ENCODE measurements at places on chromosomes 1 and 21. TPM values are rescaled to one million over a fixed set of nuclear protein-coding genes. Genes with fewer than 3 reads are reported as not detected.

- no peak for DNase-seq
Observed at GRCh38 chr21:33028287-33028670, 2.5 kb downstream of the OLIG2 start.

GRCh38 chr1:72516264-72516663, 233.9 kb upstream of the NEGR1 start:
- DNase-seq: no peak

- no peak for DNase-seq
Observed at GRCh38 chr1:59218521-59219236, 78.2 kb upstream of the FGGY start.

GRCh38 chr21:19553919-19554615, 1150.5 kb upstream of the TMPRSS15 start:
- DNase-seq: no peak

GRCh38 chr1:228198977-228199590, 8.8 kb upstream of the OBSCN start:
- no peak for DNase-seq

DNA sequence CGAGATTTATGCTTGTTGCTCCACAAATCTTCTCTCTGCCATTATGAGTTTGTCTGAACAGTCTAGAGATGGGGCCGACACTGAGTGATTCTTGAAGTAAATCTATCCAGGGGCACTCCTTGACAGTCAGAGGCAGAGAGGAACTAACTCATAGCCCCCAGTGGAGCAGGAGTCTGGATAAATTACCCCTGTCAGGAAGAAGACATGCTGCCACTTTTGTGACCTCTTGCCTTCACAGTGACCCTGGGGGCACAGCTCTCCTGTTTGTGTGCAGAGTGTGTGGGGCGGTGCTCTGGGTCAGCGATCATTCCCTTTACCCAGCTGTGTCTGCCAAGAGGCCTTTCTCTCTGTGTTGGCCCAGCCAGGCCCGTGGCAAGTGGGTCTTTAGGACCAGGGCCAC, 29.5 kb downstream of the PEX14 start:
- DNase-seq: no peak

GRCh38 chr1:223189903-223190724, 47.1 kb upstream of the TLR5 start:
- DNase-seq: no peak

GRCh38 chr1:225366018-225366417, 61.8 kb downstream of the LBR start:
- DNase-seq: no peak

DNA sequence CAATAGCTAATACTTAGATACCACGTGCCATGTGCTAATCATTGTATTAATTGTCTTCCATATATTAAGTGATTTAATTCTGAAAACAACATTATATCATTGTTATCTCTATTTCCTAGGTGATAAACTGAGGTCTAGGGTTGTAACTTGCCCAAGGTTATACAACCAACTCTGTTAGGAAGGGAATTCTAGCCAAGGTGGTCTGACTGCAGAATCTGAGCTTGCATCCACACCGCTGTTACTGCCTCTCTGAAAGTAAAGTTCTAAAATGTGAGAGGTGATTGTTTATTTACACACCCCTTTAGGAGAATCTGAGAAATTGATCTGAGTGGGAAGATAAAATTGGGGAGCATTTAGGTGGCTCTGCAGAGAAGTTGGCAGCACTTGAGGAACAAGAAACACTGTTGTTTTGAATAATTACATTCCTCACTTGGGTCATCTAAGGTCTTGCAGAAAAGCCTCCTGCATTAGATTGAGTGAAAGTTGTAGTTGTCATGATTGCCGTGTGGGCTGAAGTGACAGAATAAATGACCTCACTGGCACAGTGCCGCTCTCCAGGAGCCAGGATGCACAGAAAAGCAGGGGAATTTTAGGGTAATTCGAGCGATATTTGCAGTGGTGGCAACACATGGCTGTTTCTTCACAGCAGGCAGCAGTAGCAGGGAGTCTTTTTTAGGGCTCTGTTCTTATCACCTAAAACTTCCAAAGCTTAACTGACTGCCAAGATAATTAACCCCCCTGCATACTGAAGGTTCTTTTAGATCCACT, 121.7 kb downstream of the ADGRL4 start:
- no peak for DNase-seq

- DNase-seq: no peak
Observed at GRCh38 chr1:108878678-108879077, 1.9 kb downstream of the GPSM2 start.

DNA sequence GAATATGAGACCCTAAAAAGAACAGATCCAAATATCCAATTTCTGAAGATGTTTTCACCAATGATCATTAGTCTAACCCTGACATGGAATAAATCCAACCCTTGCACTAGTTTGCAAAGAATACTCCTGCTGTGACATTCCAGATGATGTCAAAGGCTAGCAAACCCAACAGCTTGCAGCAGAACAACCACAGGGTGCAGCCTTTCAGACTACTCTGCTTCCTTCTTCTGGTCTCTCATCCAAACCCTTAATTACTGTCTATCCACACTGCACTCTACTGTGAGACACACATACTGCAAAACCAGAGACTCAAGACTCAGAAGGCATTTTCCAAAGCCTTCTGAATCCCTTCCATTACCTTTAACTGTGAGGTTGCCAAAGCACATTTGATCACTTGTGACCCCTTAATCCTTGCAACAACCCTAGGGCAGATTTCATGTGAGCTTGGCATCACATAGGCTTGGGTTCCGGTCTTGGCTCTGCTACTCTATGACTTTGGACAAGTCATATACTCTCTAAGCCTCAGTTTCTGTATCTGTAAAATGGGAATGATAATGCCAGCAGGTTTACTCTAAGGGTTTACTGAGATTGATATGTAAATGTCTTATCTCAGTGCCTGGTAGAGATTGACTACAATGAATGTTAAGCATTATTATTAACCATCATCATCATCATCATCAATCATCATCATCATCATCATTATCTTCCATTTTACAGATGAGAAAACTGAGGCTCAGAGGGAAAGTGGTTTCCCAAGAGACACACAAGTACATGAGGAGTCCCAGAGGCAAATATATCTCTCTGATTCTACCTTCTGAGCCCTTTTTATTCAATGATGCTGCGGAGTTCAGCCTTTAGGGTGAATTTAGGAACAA, 94.5 kb downstream of the SYF2 start:
- no peak for DNase-seq

DNA sequence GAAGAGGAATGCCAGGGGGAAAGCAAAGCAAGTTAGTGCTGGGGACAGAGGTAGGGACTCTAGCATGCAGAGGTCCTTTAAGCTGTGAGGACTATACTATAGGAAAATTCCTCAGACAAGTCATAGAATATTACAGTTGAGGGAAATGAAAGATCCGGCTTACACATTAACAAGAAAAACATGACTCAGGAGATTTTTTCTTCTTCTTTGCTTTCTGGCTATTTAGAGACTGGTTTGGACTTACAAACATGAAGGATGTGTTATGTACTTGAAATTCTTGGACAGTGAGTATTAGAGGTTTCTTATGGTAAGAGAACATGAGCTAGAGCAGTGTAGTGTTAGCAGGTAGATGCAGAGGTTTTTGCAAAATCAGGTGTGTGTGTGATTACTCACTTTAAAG, 24.9 kb downstream of the USP25 start:
- DNase-seq: no peak

- DNase-seq: no peak
Observed at GRCh38 chr1:19648689-19649088, 4.6 kb downstream of the NBL1 start.

- DNase-seq: no peak
Observed at GRCh38 chr1:17950728-17951127, 156.9 kb upstream of the IGSF21 start.

DNA sequence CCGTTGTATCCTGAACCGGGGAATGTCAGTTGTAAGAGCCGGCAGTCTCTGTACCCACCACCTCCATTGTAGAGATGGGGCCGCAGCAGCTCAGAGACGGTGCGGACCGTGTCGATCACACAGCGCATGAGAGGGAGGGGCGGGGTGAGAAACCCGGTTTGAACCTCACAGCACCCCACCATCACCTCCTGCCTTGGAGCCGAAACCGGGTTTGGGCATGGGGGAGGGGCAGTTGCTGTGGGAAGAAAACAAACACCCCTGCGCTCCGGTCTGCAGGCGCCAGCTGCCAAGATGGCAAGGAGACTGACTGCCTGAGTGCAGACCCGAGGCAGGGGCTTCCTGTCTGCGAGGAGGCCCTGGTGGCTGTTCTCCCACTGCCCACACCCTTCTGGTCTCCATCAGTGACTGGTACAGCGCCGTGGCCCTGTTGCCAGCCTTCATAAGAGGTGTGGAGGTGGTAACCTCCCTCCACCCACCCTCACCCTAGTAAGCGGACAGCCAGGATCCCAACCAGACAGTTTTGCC, 69.2 kb upstream of the SSBP3 start:
- DNase-seq: no peak

- DNase-seq: no peak
Observed at GRCh38 chr1:38152351-38153065, 105.9 kb upstream of the POU3F1 start.

GRCh38 chr1:21553116-21553926, 44.1 kb downstream of the ALPL start:
- no peak for DNase-seq

GRCh38 chr1:193537266-193538002, 351.0 kb upstream of the B3GALT2 start:
- DNase-seq: no peak

DNA sequence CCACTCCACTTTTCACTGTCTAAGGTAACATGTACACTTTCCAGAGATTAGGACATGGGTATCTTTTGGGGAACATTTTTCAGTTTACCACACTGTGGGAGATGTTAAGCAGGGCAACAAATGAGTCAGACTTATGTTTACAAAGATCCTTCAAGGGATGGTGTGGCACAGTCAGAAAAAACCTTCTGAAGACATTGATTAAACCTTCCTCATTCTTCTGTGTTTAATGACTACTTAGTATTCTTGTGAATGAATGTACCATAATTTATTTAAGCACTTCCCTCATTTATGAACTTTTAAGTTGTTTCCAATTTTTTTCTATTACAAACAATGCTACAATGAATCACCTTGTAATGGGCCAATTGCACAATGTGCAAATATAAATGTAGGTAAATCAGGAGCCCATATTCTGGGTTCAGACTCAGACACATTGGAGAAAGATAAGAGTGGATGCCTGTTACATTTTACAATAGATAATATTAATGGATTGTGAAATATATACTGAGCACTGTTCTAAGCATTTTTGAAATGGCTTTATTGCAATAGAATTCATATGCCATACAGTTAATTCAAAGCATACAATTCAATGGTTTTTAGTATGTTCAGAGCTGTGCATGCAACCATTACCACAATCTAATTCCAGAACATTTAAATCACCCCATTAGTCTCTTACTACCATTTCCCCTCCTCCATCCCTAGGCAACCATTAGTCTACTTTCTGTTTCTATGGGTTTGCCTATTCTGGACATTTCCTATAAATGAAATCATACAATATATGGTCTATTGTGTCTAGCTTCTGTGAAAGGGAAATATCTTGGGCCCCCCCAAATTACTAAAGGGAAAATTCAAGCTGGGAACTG, 1.9 kb upstream of the SFT2D2 start:
- DNase-seq: no peak

- DNase-seq: no peak
Observed at GRCh38 chr1:246200738-246201137, 306.3 kb downstream of the SMYD3 start.

GRCh38 chr1:40734882-40735628, 43.6 kb downstream of the NFYC start:
- no peak for DNase-seq

GRCh38 chr1:116907351-116907750, 2.4 kb upstream of the PTGFRN start:
- DNase-seq: no peak

DNA sequence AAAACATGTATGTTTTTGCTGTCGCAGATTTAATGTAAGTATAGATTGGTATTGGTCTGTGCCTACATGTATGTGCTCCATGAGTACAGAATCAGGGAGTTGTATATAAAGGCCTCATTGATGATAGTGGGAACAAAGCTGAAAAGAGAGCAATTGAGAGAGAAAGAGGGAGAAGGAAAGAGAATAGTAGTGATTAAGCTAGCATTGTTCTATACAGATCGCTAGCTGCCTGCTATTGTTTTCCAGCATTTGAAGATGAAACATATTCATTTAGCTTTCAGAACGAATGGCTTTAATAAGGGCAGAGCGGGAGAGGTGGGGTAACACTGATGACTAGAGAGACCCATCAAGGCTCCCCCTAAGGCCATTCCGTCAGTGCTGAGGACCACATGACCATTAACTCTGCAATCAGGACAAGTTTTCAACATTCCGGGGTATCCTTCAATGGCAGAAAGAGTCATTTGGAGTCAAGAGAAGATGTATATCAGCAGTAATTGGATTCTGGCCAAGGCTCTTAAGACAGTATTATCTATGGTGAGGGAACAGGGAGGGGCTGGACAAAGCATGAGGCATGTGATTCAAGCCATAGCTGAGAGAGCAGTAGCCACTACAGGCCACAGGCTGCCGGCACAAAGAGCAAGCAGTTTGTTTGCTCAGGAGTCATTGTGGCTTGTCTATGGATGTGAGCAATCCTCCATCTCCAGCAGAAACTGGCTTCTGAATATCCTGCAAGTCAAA, 176.5 kb downstream of the PBX1 start:
- peak; percentile 36 for DNase-seq

DNA sequence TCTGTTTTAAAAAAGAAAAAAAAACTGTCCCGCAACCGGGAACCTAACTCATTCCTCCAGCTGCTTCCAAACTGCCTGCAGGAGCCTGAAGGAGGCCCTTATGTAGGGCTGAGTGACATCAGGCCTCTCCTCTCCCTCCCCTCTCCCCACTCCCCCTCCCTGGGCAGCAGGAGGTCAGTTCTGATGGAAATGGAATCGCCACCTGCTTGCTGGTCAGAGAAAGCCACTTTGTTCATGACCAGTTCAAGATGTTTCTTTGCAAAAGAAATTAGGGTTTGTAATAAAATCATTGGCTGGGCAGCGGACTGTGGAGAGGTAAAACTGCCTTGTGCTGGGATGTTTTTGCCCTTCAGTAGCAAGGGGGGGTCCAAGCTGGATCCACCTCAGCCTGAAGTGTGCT, at the start of gene MAP1LC3C:
TSS of gene MAP1LC3C (minus strand) at position 73 of the 400 bp plus-strand sequence. CDS start 90 bp downstream, outside the sequence.
- no peak for DNase-seq

DNA sequence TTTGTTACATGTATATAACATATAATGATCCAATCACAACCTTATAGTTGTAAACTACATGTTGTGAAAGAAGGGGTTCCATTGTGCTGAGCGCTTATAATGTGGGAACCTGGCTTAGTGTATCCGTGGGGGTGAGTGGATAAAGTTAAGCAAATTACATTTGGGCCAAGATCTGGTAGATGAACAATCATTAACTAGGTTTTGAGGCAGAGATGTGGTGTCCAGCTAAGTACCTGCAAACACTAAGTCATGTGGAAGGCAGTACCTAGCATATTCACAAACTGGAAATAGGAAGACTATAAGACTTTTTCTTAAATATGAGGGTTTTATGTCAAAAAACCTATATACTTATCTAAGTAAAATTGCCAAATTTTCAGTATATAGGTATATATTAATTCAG, 167.2 kb upstream of the PDE4B start:
- no peak for DNase-seq

The MPL gene
- 0.15 TPM for polyA plus RNA-seq

The SPATA46 gene
- polyA plus RNA-seq: not detected

The LMX1A gene
- polyA plus RNA-seq: not detected

The GNAI3 gene
- polyA plus RNA-seq: 7.7 TPM

The NBPF6 gene
- not detected for polyA plus RNA-seq

The RAB7B gene
- polyA plus RNA-seq: 0.88 TPM

The HMGCS2 gene
- polyA plus RNA-seq: 0.32 TPM

The CZIB gene
- polyA plus RNA-seq: 108 TPM

All from adrenal gland (tissue), 19 donors.